Eye (tissue), 1 donor: ENCODE measurements at places on chromosomes 7 and 10.

- DNase-seq: no peak
Measured at GRCh38 chr10:44771233-44771995, 139.7 kb upstream of the TMEM72 start.

GRCh38 chr7:19109000-19109946, 8.2 kb downstream of the TWIST1 start:
- DNase-seq: peak; percentile 72

- DNase-seq: no peak
Measured at GRCh38 chr10:16765509-16766375, 51.5 kb downstream of the RSU1 start.

DNA sequence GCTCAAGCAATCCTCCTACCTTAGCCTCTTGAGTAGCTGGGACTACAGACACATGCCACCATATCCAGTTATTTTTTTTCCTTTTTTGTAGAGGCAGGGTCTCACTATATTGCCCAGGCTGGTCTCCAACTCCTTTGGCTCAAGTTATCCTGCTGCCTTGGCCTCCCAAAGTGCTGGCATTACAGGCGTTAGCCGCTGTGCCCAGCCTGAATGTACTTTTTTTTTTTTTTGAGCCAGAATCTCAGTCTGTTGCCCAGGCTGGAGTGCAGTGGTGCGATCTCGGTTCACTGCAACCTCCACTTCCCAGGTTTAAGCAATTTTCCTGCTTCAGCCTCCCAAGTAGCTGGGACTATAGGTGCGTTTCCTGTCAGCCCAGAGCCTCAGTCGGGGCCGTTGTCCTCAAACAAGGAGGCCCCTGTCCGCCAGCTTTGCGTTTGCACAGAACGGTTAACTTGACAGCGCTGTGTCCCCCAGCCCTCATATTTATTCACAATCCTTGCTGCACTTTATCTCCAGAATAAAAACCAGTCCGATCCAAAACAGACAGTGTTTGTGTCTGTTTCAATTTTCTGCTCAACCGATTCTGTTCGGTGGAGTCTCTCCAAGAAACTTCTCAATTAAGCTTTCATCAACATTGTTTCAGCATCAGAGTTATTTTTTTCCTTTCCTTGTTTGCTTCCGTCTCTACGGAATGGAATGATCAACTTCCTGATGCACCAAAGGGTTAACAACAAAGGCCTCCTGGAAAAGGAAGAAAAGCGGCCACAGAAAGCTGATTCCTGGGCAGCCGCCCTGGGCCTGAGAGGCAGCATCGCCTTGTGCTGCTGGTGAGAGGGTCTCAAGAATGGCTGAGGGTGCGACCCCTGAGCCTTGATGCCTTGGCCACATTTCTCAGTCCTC, 64.5 kb downstream of the PDIA4 start:
- DNase-seq: peak; percentile 65
